ENCODE measurements at places on chromosomes 6 and 20.

GRCh38 chr20:1320902-1321653 is 7.9 kb downstream of the SDCBP2 start:
- no peak for DNase-seq

DNA sequence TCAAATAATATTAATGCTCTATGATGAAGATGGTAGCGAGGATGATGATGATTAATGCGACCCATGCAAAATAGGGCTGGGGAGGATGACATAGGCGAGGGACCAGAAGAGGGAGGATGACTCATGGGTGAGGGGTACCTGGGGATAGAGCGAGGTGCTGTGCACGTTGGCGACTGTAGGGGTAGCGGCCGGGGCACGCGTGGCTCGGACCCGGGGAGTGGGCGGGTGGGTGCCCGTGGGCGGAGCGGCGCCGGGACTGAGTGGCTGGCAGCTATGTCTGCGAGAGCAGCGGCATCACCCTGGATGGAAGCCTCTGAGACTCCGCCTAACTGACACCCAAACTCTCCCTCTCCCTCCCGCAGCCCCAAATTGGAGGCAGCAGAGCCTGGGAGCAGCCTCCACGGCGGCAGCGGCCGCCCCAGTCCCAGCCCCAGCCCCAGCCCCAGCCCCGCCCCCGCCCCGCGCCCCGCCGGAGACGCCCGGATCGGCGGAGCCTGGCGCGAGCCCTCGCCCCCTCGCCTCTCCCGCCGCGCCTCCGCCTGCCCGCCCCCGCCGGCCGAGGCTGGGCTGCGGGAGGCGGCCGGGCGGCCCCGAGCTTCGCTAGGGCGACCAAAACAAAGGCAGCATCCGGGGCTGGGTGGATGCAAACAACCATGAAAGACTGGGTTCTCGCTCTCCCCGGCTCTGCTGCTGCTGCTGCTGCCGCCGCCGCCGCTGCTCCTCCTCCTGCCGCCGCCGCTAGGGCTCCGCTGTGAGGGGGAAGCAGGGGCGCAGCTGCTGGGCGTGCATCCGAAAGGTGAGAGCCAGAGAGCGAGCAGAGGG is at the start of gene RIMS1:
TSS of gene RIMS1 (plus strand) at position 367 of the 822 bp plus-strand sequence. CDS start 474 bp downstream, outside the sequence.
- peak; percentile 12 for DNase-seq

- peak; percentile 73 for DNase-seq
These were observed 1.3 kb downstream of the RNF24 start for GRCh38 chr20:4014031-4014474.

DNA sequence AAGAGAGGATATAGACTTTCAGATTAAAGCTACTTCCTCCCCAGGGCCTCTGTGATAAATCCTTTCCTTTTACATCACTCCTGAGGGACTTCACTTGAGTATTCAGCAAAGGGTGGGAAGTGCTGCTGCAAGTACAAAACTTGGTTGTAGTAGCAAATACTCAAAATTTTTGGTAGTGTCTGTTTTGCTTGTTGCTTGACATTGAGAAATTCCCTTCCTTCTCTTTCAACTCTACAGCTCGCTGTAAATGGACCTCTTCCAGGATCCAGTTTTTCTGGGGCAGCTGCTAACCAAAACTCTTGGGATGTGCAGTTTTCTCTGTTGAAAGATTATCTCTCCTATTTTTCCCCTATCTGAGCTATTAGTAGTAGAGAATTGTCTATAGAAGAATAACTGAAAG is 472.0 kb downstream of the CD109 start:
- DNase-seq = no peak

DNA sequence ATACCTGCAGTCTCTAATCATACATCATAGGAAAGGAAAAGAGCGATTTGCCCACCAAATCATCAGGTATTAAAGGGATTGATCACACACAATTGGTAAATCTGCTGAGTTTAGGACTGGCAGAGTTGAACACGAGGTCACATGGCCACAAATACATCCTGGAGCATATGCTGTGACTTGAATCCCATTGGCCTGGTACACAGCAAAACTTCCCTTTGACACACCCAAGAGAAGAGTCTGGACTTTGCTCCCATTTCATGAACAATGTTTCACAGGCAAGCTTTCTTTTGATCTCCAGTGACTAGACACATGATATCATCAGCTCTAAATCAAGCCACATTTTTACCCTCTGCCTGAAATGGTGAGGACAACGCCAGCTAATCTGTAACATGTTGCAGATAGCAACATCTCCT is 117.9 kb downstream of the ISM1 start:
- DNase-seq = no peak

DNA sequence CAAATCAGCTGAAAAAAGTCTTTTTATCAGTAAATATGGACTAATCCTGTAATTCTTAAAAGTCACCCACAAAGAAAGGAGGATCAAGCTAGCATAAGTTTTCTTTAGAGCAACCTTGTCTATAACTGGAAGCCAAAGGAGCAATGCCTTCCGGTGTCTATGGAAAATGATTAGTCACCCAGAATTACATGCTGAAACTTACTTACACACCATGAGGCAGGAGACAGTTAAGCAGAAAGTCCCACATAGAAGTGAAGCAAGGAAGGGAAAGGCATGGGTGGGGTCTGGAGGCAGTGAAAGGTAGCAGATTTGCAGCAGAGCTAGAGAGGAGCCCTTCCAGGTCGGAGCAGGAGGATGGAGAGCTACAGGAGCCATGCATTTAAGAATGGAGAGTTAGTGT is 153.7 kb upstream of the RIPOR2 start:
- DNase-seq = no peak

DNA sequence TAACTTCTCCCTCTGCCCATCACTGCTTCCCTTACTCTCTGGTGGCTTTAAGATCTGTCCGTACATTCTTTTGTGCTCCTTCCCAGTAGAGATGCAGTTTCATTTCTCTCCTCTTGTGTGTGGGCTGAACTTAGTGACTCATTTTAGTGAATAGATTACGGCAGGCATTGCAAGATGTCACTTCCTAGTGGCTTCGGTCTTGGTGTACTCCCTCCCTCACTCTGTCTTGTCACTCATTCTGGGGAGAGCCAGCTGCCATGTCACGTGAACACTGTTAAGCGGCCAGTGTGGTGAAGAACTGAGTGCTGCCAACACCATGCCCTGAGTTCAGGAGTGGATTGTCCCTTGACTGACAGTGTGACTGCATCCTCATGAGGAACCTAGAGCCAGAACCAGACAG is 115.9 kb downstream of the OTOR start:
- DNase-seq = no peak

GRCh38 chr6:17874753-17875152 is 112.7 kb downstream of the KIF13A start:
- no peak for DNase-seq

- DNase-seq = no peak
These were observed 107.0 kb downstream of the HIVEP1 start for GRCh38 chr6:12119085-12119588.
